ENCODE measurements at places on chromosomes 2 and 18.

- DNase-seq: no peak
Observed at GRCh38 chr2:123912171-123912570, 112.9 kb upstream of the CNTNAP5 start.

DNA sequence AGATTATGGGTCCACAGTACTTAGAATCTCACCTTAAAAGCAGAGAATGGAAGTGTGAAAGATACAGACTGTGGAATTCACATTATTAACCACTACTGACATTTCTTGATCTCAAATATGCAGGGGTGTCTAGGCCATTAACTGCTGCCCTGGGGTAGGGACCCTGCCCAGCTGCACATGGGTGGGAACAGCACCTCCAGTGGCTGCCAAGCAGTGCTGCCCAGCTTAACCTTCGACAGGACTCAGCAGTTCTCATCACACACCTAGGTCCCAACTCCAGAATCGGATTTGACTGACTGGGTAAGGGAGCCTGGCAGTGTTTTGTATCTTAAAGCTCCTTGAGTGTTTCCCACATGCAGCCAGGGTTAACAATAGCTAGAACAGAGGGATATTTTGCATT, 14.9 kb downstream of the ERFE start:
- no peak for DNase-seq

GRCh38 chr18:79874553-79875530, 76.6 kb downstream of the SLC66A2 start:
- DNase-seq: no peak

DNA sequence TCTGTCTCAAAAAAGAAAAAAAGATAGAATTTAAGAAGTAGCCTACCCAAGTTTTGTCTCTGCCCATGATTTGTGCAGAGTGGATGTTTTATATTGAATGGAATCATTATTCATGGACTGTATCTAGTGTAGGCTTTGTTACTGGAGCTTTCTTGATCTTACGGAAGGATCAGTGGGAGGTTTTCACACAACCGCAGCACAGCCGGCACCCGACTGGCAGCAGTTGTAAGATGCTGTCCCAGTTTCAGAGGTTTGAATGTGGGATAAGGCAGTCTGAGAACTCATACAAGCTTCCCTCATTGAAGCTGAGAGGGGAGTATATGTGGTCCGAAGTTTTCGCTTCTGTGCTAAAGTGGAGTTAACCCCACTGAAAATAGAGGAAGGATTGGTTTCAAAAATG, 19.7 kb upstream of the SAG start:
- no peak for DNase-seq

GRCh38 chr2:44560352-44560751, 198.6 kb downstream of the CAMKMT start:
- peak; percentile 47 for DNase-seq

DNA sequence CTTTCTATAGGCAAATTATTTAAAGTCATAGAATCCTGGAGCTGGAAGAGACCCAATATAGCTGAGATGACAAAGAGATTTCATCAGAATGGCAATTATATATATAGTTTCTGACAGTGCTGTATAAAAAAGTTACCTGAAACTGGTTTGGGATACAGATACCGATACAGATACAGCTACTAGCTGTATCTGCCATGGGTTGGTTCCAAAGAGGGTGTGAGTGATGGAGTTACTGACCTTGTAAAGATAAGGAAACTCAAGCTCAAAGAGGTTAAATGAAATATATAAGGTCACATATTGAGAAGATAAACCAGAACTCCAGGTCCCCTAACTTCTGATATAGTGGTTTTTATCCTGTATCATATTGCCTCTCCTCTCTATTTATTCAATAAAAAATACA, 10.9 kb downstream of the PELI1 start:
- no peak for DNase-seq

- DNase-seq: peak; percentile 95
Observed at GRCh38 chr2:10350761-10351160, 48.1 kb downstream of the HPCAL1 start.

DNA sequence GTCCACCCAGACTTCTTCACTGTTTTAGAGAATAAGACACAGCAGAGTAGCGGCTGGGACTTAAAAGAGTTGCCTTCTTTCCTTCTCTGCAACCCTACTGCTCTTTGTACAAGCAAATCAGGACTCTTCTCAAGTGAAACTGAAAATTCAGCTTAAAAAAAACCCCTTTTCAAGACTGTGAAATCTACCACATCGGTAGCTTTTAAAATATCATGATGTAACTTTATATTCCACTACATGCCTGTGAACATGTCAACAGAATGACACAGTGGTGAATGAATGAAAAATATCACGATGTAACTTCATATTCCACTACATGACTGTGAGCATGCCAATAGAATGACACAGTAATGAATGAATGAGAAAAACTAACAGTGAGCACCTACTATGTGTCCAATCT, 53.4 kb downstream of the TCF4 start:
- peak; percentile 41 for DNase-seq

DNA sequence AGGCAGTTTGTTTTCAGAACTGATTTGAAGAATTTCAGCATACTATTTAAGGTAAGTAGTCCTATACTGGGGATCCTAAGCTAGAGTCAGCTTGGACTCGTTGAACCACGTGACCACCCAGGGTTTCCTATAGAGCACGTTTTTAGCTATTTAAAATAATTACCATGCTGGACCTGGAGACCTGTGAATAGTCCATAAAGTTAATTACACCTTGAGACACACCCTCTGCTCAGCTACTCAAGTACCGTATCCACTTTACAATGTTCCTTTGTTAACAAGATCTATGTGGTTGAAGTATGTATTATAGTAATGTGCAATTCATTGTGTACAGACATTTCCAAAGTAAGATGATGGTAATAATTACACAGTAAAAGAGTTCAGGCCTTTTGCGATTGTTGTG, 67.6 kb downstream of the CRIM1 start:
- no peak for DNase-seq

GRCh38 chr2:17133052-17133671, 385.1 kb downstream of the RAD51AP2 start:
- no peak for DNase-seq

- no peak for DNase-seq
Observed at GRCh38 chr2:212424082-212424481, 114.5 kb downstream of the ERBB4 start.

GRCh38 chr2:67208887-67209500, 188.1 kb upstream of the ETAA1 start:
- no peak for DNase-seq

GRCh38 chr2:230956827-230957755, 32.0 kb upstream of the GPR55 start:
- DNase-seq: peak; percentile 69

- DNase-seq: peak; percentile 97
Observed at GRCh38 chr18:48834413-48835031, 116.2 kb downstream of the SMAD7 start.

- no peak for DNase-seq
Observed at GRCh38 chr18:3456686-3457069, 6.7 kb downstream of the TGIF1 start.

GRCh38 chr2:58762176-58762781, 521.2 kb upstream of the FANCL start:
- peak; percentile 62 for DNase-seq

GRCh38 chr2:213995400-213996105, 415.3 kb upstream of the VWC2L start:
- DNase-seq: no peak

GRCh38 chr2:84055816-84056215, 403.3 kb downstream of the SUCLG1 start:
- no peak for DNase-seq

DNA sequence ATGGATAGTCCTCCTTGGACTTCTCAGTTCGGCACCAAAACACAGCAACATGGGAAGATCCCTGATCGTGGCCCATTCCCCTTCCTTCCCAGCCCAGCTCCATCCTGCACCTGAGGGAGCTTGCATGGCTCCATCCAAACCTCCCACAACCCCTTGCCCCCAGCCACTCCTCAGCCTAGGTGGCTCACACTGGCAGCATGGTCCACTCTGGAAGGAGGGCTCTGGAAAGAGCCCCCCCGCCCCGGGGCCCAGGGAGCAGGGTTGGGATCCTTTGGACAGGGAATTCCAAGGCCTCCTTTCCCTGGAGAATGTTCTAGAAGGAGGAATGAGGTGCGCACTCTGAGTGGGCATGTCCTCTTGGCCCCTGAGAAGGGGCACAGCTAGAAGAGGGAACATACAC, 62.8 kb upstream of the ID2 start:
- DNase-seq: no peak

DNA sequence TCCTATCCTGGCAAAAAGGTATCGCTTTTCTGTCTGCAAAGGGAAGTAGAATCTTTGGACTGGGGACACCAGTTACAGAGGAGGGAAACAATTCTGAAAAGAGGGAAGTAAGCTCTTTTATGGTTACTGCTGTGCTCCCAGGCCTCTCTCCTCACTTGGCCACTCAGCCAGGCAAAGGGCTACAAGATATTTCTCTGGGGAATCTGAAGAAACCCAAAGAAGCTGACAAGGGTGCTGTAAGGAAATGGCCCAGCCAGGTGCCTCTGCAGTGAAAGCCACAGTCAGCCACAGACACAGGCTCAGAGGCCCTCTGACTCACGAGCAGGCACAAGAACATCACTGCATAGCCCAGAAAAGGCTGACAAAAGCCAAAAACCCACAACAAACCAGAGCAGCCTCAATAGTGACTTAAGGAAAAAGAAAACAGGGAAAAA, 5.8 kb downstream of the HDLBP start:
- peak; percentile 41 for DNase-seq

GRCh38 chr2:83782122-83782521, 677.0 kb downstream of the SUCLG1 start:
- no peak for DNase-seq

- no peak for DNase-seq
Observed at GRCh38 chr2:128469875-128470274, 151.2 kb upstream of the HS6ST1 start.

DNA sequence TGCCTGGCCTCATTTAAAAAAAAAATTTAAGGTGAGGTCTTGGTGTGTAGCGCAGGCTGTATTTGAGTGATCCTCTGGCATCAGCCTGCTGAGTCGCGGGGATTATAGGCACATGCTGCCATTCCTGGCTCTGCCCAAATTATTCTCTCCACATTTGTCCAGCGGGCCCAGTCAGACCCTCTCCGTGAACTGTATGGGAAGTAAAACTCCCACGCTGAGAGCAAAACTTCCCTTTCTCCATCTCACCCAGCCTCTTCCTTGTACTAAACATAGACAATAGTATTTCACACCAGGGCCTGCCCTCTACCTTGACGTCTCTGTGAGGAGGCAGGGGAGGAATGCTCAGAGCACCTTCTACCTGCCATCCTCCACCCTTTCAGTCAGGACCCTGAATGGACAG, 37.0 kb downstream of the EIF4E2 start:
- peak; percentile 57 for DNase-seq

GRCh38 chr2:56077359-56077915, 106.4 kb upstream of the CCDC85A start:
- no peak for DNase-seq

- no peak for DNase-seq
Observed at GRCh38 chr2:29259221-29259620, 144.0 kb downstream of the CLIP4 start.

GRCh38 chr2:176130957-176131847, 1.7 kb downstream of the HOXD8 start:
- no peak for DNase-seq

DNA sequence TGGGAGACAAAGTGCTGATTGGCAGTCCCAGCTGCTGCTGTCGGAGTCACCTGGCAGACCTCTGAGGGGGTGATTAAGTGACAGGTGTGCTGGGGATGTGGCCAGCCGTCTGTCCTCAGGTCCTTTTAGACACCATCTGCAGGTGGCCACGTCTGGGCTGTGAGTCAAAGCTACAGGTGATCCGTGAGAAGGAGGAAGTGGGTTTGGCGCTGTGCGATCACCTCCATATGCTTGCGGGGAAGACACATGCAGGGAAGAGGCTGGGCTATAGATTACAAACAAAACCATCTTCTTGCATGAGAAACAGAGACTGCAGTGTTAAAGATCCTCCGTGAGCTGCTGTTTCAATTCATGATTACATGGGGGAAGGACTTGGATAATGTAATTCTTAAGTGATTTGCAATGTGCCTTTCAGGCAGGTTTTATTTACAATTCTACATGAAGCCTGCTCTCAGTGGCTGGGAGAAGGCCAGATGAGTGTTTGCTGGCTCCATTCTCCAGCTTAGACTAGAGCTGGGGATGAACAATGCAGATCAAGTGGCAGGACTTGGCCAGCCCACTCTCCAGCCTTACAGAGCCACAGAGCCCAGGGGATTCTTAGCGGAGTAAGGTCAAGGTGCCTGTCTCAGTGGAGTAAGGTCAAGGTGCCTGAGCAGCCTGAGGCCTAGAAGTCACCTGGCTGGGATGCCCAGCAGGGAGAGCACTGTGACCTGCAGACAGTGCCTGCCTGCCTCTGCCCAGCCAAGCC, 87.8 kb downstream of the LYPD1 start:
- DNase-seq: no peak

GRCh38 chr2:150376553-150377335, 110.7 kb downstream of the RND3 start:
- DNase-seq: no peak

- no peak for DNase-seq
Observed at GRCh38 chr2:65579506-65580235, 147.3 kb upstream of the SPRED2 start.

DNA sequence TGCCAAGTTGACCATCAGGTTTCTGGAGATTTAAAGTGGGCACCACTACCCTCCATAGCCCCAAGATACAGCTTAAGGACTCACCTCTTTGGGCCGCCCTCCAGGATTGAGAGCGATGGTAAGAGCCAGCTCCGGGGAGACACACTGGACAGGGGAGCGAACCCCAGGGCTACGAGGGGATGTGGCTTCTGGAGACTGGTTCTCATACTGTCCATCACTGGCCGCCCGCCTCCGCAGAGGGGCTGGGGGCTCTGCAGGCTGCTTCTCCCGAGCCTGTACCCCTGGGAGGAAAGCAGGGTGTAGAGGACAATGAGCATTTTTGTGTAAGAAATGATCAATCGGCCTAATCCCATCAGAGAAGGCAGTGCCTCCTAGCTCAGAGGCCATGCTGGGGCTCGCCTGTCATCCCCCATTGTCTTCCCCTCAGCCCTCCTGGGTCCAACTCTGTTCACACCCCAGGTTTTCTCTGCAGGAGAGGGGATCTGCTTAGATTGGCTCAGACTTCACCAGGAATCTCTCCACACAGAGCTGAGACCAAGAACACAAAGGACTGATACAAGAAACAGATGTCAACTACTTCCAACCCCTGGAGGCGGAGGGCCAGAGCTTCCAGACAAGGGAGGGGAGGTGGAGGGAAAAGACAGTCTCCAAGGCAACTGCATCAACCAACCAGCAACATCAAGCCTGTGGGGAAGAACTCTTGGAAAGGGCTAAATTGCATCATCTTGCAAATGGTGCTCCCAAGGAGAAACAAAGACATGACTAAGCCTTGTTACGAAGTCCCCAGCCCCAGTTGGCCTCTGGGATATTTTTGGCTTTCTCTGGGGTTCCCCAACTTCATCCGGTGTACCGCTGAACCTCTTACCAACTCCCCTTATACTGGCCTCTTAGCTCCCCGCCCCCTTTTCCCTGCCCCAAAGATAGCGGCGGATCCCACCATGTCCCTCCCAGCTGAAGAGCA, 166.6 kb downstream of the TNS1 start:
- DNase-seq: peak; percentile 67

GRCh38 chr2:151367571-151367970, 10.2 kb downstream of the TNFAIP6 start:
- DNase-seq: no peak

GRCh38 chr2:25098056-25098455, 56.2 kb downstream of the EFR3B start:
- DNase-seq: no peak
